Tongue (tissue), 3 donors: ENCODE measurements at places on chromosomes 6 and 20.

- DNase-seq, result peak; percentile 68
Measured at GRCh38 chr6:41182069-41183034, 18.6 kb downstream of the TREML2 start.

DNA sequence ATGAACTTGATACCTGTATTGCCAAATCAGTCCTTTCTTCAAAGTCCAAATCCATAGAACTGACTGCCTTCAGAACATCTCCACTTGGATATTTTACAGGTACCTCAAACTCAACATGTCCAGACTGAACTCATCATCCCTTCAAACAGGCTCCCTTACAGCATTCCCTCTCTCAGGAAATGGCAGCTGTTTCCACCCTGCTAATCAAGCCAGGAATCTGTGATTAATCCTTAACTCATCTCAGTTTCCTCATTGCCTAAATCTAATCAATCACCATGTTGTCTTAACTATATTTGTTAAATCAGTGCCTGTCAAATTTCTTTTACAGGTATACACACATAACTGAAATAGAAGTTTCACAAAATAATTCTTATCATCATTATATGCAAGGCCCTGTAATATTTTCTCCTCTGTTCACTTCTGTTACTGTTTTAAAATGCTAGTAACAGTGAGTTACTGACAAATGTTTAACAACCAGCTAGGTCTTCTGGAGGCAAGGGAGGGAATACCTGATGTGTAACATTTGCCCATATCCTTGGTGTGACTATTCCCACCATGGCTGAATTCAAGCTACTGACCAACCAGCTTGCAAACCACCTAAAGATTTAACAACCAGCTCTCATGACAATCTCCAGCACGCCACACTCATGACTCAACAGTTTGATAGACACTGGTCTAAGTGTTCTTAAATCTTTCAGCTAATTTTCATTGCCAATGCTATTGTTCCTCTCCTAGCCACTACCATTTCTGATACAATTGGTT is 124.9 kb downstream of the ADAT2 start:
- DNase-seq, result no peak

DNA sequence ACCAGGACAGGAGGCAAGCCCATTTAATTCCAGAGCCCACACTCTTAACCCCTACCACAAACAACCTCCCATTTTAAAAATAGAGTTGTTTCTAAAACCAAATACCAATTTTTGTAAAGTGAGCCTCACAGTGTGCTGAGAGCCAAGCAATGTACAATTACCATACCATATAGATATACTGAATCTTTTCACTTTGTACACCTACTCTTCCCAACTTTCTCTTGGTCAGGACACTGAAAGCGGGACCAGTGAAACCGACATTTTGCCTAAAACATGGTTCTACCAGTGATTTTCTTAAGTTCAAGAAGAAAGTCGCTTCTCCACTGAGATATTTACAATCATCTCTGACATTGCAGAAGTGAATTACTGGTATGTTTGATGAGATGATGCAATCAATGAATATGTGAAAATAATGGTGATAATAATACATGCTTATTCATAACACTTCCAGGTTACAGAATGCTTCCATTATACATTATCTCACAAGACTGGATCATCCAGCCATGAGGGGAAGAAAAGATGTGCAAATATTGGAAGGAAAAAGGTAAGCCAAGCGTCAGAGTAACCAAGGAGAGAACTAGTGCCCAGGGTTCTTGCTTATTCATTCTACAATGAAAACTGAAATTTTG is 74.1 kb downstream of the HIVEP2 start:
- DNase-seq, result no peak

- no peak for DNase-seq
Measured at GRCh38 chr6:150177259-150177951, 34.6 kb downstream of the PPP1R14C start.

DNA sequence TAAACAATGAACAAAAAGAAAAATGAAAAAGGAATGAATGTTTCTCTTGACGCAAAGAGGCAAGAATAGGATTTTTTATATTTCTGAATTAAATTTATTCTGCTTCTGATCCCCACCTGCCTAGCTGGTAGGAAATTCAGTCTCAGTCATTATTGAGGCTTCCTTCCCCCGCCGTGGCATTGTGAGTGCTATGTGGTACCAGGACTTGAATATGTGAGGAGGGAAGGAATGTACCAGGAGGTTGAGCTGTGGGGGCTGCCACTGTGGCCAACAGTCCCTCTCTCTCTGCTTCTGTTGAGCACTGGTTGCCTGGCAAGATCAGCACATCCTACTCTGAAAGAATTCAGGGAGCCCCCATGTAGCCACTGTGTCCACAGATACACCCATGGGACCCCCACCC is 368.1 kb upstream of the JARID2 start:
- DNase-seq, result no peak

- DNase-seq, result no peak
Measured at GRCh38 chr6:16752206-16752866, 8.9 kb downstream of the ATXN1 start.

DNA sequence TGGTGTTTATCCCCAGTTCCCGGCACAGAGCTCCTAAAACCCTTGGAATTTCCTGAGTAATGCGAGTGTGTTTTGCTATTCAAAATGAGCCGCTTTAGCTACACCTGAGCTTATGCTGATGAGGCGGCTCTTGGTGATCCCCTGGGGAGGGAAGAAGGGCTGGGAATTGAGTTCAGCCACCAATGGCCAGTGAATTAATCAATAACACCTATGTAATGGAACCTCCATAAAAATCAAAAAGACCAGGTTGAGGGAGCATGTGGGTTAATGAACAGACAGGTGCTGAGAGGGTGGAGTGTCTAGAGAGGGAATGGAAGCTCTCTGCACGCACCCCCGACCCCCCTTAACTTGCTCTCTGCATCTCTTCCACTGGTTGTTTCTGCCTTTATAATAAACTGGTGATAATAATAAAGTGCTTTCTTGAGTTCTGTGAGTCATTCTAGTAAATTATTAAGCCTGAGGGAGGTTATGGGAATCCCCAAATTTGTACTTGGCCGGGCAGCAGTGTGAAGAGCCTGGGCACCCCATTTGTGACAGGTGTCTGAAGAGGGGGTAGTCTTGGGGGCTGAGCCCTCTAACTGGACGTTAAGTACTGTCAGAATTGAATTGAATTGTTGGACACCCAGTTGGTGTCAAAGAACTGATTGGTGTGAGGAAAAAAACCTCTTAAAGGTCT is 24.6 kb upstream of the SERPINB1 start:
- no peak for DNase-seq

DNA sequence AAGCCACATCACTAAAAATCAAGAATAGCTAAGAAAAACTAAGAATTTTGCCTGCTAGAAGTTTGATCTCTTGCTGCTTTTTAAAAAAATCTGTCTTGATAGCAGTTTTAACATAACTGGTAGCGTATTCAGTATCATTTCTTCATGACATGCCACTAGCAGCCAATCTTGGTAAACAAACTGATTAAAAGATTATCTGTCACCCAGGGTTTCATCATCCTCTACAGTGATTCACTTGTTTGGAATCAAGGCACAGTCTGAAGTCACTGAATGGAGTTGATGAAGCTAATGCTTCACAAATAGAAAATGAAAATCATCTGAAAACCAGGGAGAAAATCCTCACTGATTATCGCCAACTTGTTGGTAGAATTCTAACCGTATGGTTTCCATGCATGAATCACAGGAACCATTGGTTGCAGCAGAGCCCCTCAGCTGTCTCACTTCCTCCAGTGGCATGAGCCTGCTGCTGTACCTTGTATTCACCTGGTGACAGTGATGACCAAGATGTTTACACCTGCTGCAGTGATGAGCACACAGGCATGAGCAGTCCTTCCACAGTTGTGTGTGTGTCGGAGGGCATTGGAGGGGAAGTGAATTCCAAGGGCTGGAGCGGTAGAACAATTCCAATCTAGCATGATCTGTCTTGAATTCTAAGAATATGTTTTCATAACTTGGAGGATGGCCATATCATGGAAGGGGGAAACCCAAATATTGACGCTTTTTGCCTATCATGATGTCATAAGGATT is 275.0 kb downstream of the KHDC1L start:
- no peak for DNase-seq

DNA sequence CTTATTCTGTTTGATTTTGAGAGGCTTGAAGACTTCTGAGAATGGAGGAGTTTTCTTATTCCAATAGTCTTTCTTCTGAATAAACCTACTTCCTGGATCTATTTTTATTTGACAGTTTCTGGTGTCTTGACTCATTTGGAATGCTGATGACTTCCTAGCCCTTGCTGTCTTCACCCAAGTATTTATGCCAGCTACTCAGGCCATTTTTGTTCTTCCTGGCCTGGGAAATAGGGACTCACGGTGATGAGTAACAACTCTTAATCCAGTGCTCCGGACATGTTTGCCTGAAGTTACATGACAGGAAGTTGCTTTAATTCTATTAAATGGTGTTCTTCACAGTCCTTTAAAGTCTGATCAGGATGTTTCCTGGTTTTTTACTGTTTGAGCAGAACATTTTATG is 272.1 kb upstream of the EYS start:
- no peak for DNase-seq

GRCh38 chr6:71338540-71339316 is 50.1 kb downstream of the OGFRL1 start:
- DNase-seq, result no peak

- no peak for DNase-seq
Measured at GRCh38 chr6:3527651-3527977, 70.8 kb upstream of the SLC22A23 start.

GRCh38 chr6:158545043-158545966 is 14.6 kb upstream of the TMEM181 start:
- DNase-seq, result no peak

GRCh38 chr6:128138694-128139093 is 237.8 kb upstream of the THEMIS start:
- DNase-seq, result no peak

DNA sequence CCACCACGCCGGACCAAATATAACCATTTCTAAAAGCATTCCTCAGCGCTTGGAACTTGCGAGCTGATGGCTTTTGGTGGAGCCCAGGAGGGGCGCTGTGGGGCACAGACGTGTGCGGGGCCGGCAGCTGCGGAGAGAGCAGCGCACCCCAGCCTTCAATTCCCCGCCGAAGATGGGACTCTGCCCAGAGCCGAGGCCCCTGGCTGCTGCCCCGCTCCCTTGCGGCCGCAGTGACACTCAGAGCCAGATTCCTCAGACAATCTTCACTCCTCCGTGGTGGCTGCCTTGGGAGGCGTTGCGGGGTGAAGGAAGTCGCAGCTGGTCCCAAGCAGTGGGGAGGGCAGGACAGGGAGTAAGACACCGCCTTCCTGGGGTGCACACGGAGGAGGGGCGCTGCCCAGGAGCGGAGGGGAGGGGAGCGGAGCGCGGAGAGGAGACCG is 87.7 kb downstream of the TMEM242 start:
- DNase-seq, result peak; percentile 78

DNA sequence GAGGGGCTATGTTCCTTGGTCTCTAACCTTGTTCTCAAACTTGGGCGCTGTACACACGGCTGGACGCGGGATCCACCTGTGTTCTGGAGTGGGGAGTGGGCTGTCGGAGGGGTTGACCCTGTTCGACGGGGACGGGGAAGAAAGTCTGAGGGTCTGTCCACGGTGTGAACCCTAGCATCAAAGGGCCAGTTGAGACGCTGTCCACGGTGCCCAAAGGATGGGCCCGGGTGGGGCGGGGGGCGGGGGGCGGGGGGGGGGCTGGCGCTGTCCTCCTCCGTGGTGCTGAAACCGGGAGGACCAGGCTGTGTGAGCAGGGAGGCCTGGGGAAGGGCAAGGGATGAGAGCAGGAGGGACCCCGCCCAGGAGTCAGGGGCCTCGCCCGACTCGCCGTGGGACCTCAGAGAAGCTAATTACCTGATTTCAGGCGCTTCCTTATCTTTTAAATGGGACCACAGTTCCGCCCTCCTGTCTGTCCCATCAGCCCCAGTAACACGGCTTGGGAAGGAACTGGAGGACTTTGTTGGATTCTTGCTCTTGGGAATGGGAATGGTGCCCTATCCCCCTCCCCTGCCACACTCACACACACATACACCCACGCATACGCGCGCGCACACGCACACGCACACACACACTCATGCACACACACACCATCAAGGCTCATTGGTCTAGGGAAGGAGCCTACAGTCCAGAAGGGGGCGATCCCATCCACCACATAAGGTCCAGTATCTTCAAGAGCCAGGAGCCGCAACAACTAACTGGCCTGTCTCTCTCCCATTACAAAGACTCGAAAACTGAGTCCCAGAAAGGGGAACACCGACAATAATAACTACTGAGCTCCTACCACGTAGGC is 1.0 kb upstream of the VSTM2L start:
- DNase-seq, result peak; percentile 67

GRCh38 chr6:90297867-90298381 is 1.3 kb upstream of the BACH2 start:
- no peak for DNase-seq

- peak; percentile 80 for DNase-seq
Measured at GRCh38 chr6:83514866-83515466, 2.6 kb downstream of the PRSS35 start.

GRCh38 chr6:6002005-6002847 is 4.5 kb downstream of the NRN1 start:
- DNase-seq, result no peak

GRCh38 chr6:142784344-142784743 is 160.6 kb downstream of the HIVEP2 start:
- DNase-seq, result no peak

- peak; percentile 38 for DNase-seq
Measured at GRCh38 chr6:167579806-167580618, 246.7 kb upstream of the AFDN start.

GRCh38 chr20:59726281-59726595 is 121.9 kb downstream of the PHACTR3 start:
- no peak for DNase-seq

- no peak for DNase-seq
Measured at GRCh38 chr6:42128460-42129359, 13.7 kb downstream of the C6orf132 start.

- peak; percentile 16 for DNase-seq
Measured at GRCh38 chr20:62860924-62861691, 514 bp downstream of the TCFL5 start.

GRCh38 chr6:169794317-169795055 is 43.1 kb downstream of the ERMARD start:
- no peak for DNase-seq

- DNase-seq, result no peak
Measured at GRCh38 chr20:22093122-22093521, 387.7 kb downstream of the PAX1 start.

DNA sequence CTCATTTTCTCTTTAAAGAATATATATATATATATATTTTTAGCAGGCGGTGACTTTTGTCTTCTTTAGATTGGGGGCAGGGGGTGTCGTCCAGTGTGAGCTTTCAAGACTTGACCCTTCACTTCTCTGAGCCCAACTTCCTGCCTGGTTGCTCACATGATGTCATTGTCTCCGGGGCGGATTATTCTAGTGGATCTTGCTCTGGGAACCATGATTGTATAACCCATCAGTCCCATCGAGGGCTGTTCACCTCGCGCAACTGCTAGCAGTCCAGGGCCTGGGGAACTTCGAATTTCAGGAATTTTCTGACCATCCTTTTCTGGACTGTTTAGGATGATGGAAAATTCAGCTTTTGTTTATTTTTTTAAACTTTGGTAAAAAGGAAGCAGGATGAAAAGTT is 1.0 kb downstream of the IGF2R start:
- DNase-seq, result peak; percentile 86
